Putamen (tissue), 1 donor: ENCODE measurements at places on chromosomes 6 and 20.

- DNase-seq, result no peak
Observed at GRCh38 chr6:158270389-158271127, 41.7 kb upstream of the TULP4 start.

- no peak for DNase-seq
Observed at GRCh38 chr6:167397712-167398111, 72.8 kb downstream of the TTLL2 start.

DNA sequence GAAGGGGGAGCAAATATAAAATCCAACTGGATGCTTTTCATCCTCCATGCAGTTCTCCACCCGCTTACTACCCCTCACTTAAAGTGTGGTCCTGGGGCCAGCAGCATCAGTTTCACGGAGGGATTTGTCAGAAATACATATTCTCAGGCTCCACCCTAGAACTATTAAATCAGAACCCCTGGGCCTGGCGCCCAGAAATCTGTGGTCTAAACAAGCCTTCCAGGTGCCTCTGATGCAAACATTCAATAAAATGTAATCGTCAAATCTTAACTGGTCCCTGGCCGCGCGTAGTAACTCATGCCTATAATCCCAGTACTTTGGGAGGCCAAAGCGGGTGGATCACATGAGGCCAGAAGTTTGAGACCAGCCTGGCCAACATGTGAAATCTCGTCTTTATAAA is 47.7 kb downstream of the ATXN1 start:
- DNase-seq, result no peak

DNA sequence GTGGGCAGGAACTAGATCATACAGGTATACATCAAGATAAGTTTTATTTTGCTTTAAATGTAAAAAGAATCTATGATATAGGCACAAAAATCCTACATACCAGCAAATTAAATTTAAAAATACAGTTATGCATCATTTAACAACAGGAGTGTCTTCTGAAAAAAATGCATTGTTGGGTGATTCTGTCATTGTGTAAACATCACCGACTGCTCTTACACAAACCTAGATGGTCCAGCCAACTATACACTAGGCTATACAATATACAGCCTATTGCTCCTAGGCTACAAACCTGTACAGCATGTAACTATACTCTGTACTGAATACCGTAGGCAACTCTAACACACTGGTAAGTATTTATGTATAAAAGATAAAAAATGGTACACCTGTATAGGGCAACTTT is 139.4 kb downstream of the RNGTT start:
- DNase-seq, result no peak

DNA sequence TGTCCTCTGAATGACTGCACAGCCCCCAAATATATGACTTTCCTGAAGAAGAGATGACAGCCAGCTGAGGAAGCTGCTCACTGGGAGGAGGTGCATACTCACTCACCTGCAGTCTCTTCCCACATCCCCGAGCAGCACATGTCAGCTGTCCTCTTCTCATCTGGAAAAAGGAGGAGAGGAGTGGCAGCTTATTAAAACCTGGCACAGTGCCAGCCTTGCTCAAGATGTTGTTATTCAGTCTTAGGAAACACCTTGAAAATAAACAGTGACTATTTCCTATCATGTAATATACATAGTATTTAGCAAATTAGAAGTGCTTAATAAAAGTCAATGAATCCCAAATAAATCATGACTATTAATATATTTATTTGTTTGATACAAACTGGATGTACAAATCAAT is 232.9 kb downstream of the EPM2A start:
- no peak for DNase-seq

DNA sequence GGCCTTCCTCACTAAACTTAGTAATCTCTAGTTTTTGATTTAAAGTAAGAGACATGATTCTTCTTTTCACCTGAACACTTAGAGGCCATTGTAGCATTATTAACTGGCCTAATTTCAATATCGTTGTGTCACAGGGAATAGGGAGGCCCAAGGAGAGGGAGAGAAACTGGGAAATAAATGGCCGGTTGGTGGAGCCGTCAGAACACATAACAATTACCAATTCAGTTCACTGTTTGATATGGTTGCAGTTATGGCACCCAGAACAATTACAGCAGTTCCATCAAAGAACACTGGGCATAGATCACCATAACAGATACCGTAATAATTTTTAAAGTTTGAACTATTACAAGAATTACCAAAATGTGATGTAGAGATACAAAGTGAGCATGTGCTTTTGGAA is 9.1 kb upstream of the GLYATL3 start:
- DNase-seq, result no peak

GRCh38 chr20:50338479-50339391 is 148.1 kb downstream of the CEBPB start:
- DNase-seq, result no peak
